WTC11 (cell line): ENCODE measurements at places on chromosomes 2 and 18.
A peak's percentile ranks its signal among the peaks of the same experiment; 100 is the strongest.

GRCh38 chr2:8675543-8675942, 6.3 kb upstream of the ID2 start:
- peaks cover 18% of the 10 kb centered on the region for H3K36me3 ChIP-seq
- no peak overlapping the region for H3K27ac ChIP-seq
- peaks cover 30% of the 10 kb centered on the region for H3K4me1 ChIP-seq
- H3K27me3 ChIP-seq, result peaks cover 57% of the 10 kb centered on the region
- no peak for DNase-seq

GRCh38 chr18:78494204-78495085, 485.2 kb upstream of the SALL3 start:
- DNase-seq, result no peak
- H3K4me3 ChIP-seq, result no peak overlapping the region
- peaks cover 9% of the 10 kb centered on the region; the same call in 1 of the 2 replicates for H3K27me3 ChIP-seq
- H3K4me1 ChIP-seq, result no peaks in the 10 kb centered on the region
- no peak overlapping the region for H3K27ac ChIP-seq
- peaks cover 27% of the 10 kb centered on the region for H3K36me3 ChIP-seq

- no peaks in the 10 kb centered on the region for H3K36me3 ChIP-seq
- DNase-seq, result no peak
- H3K27ac ChIP-seq, result no peak overlapping the region
- H3K4me3 ChIP-seq, result no peak overlapping the region
Measured at GRCh38 chr2:236887531-236887930, 198.2 kb upstream of the COPS8 start.

DNA sequence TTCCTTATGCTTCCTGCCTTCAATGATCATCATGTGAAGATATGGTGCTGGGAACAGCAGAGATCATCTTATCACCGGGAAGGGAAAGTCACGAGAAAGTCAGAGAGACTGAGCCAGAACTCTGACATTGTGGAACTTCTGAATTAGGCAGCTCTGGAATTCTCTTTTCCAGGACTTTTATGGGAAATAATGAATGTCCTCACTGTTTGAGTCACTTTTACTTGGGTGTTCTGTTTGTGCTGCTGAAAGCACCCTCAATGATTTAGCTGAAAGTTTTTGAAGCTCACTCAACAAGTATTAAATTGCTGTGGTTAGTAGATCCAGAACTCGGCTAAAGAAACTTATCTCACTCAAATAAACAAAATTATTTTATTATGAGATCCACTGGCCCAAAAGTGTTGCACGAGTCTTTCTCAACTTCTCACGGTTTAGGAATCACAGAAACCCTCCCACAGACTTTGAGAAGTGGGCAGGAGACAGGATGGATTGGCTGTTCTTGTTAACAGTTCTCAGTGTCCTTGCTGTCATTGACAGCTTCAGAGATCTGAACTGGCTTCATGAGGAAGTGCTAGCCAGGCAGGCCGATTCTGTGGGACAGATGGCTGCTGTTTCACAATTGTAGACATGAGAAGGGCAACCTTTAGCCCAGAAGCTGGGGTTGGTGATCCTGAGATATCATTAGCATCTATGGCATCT, 26.4 kb upstream of the ATRAID start:
- peaks cover 6% of the 10 kb centered on the region for H3K27me3 ChIP-seq
- H3K36me3 ChIP-seq, result no peaks in the 10 kb centered on the region
- H3K4me1 ChIP-seq, result no peaks in the 10 kb centered on the region
- no peak overlapping the region for H3K4me3 ChIP-seq

DNA sequence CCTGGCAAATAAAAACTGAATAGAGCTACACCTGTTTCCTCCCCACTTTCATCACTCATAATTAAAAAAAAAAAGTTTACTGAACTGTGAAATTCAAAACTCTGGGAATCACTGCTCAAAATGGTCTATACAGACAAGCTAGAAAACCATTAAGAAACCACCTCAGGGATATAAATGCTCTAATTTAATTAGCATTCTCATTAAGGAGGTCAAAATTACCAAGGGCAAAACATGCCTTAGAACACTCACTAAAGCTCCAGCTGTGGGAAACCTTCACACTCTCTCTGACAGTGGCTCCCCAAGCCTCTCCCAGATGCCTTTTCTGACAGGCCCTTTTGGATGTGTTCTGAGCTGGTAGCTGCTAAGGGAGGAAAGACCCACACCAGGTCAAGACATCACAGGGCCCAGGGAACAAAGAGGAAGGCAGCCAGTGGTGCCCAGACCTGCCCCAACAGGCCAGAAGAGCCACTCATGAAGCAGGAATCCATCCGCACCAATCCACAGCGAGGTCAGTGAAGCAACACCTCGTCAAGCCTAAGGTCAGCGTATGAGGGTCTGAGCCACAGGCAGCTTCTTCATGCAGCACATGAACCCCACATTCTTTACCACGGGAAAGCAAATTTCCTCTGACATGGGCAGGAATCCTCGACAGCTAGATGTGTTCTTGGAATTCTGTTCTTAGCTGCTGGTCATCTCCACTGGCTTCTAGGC, 35.6 kb downstream of the XDH start:
- H3K27me3 ChIP-seq, result no peaks in the 10 kb centered on the region; the same call in 1 of the 2 replicates
- DNase-seq, result no peak
- no peak overlapping the region for H3K27ac ChIP-seq
- peaks cover 14% of the 10 kb centered on the region for H3K36me3 ChIP-seq
- peaks cover 24% of the 10 kb centered on the region for H3K4me1 ChIP-seq

DNA sequence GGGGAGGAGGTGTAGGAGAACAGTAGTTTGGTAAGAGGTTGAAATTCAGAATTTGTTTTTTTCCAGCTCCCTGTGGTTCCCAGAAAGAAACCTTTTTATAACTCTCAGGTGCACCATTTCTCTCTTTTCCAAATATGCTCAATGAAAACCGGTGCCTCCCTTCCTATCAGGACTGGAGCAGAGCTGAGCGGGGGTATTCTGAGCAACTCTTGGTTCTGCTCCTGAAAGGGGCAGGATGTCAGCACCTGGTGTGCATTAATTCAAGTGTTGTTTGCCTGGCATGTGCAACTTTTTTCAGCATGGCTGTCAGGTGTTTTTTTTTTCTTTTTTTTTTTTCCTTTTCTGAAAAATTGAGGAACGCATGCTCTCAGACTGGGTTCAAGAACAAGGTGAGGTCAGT, 74.1 kb downstream of the MAPK4 start:
- H3K27ac ChIP-seq, result no peak overlapping the region
- no peaks in the 10 kb centered on the region for H3K27me3 ChIP-seq
- H3K36me3 ChIP-seq, result no peaks in the 10 kb centered on the region
- no peak overlapping the region for H3K4me3 ChIP-seq

DNA sequence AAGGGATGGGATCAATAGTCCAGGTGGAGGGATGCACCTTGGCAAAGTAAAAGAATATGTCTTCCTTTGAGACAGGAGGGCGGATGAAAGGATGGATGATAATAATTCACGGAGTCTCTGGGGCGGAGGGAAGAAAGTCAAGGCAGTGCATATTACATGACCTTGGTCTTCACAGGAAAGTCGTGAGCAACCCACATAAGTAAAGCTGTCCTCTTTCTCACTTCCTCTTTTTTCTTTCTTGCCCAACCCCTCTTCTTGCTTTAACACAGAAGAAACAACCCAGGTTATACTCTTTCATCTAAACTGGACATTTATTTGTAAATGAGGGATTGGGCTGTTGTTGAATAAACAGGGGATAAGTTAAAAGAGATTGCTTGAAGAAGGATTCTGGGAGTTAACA, 168.7 kb upstream of the SKOR2 start:
- no peak overlapping the region for H3K4me3 ChIP-seq
- H3K4me1 ChIP-seq, result peaks cover 27% of the 10 kb centered on the region
- no peak overlapping the region for H3K27ac ChIP-seq
- no peaks in the 10 kb centered on the region for H3K36me3 ChIP-seq

- peaks cover 56% of the 10 kb centered on the region for H3K36me3 ChIP-seq
- no peak overlapping the region for H3K27ac ChIP-seq
- no peak for DNase-seq
- H3K27me3 ChIP-seq, result peaks cover 7% of the 10 kb centered on the region; the same call in 1 of the 2 replicates
- no peak overlapping the region for H3K4me3 ChIP-seq
- H3K4me1 ChIP-seq, result no peaks in the 10 kb centered on the region
Measured at GRCh38 chr2:4336864-4337263, 633.5 kb downstream of the DCDC2C start.

GRCh38 chr2:218286570-218287459, 5.5 kb downstream of the TMBIM1 start:
- peak; percentile 78 for DNase-seq
- no peaks in the 10 kb centered on the region for H3K36me3 ChIP-seq
- H3K4me1 ChIP-seq, result peaks cover 26% of the 10 kb centered on the region
- peak overlapping the region; percentile 43 for H3K27ac ChIP-seq
- 0 out of 2 replicates have a peak, but pooled peaks cover 4% of the 10 kb centered on the region for H3K27me3 ChIP-seq
- H3K4me3 ChIP-seq, result no peak overlapping the region; the same call in 1 of the 2 replicates

DNA sequence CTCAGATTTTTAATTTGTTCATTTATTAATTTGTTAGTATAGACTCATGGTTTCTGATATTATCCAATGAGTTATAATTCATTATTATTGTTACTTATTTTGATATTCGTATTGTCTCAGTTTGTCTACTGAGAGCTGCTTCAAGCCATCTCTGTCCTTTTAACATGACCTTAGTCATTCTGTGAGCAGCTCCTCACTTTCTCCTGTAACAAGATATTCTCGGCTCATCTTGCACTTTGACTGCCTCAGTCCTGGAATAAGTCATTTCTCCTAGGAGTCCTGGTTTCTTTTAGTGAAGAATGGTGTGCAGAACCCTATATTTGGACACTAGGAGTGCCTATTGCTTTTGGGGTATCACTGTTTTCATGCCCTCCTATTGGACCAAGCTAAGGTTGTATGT, 13.2 kb downstream of the ASB1 start:
- H3K36me3 ChIP-seq, result peaks cover 35% of the 10 kb centered on the region
- DNase-seq, result no peak
- H3K27me3 ChIP-seq, result no peaks in the 10 kb centered on the region
- H3K4me1 ChIP-seq, result peaks cover 19% of the 10 kb centered on the region
- no peak overlapping the region for H3K4me3 ChIP-seq

GRCh38 chr2:196268538-196269338, 97.4 kb upstream of the STK17B start:
- H3K36me3 ChIP-seq, result no peaks in the 10 kb centered on the region
- no peaks in the 10 kb centered on the region for H3K27me3 ChIP-seq
- peak overlapping the region; percentile 43; the same call in 1 of the 2 replicates for H3K27ac ChIP-seq
- DNase-seq, result no peak
- no peak overlapping the region for H3K4me3 ChIP-seq

DNA sequence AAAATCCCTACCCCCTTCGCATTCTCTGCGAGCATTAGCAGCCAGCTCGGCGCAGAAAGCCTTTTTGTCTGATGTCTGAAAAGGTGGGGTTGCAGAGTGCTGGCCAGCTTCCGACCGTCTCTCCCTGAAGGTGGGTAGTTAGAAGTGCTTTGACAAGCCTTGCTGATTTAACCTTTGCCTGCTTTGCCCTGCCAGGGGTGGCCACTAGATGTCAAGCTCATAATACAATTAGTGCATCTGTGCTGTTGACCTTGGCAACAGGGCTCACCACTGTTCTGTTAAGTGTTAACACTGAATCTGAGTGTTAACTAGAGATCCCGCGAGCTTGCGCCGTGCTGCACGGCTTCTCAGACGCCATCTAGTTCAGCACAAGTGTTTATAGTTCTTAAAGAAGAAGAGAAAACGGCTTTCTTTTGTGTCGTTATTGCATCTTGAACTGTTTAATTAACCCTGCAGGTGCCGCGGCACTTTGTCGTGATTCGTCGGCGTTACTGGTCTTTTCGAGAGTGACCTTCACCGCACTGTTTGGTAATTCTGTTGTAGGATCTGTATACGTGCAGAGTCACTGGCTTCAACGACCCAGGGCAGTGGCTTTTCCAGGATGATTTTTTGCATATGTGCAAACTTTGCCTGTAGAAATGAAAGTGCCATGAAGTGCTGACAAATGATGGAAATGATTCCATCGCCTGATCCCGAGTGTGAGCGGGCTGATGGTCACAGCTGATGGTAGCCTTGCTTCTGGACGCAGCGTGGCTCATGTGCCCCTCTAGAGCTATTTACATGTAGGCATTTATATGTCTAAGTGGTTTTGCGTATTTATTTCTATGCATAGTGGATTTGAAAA, 5.5 kb downstream of the SALL3 start:
- peaks cover 41% of the 10 kb centered on the region for H3K27me3 ChIP-seq
- DNase-seq, result peak; percentile 65
- peak overlapping the region; percentile 97 for H3K27ac ChIP-seq
- no peaks in the 10 kb centered on the region for H3K36me3 ChIP-seq
- peaks cover 80% of the 10 kb centered on the region for H3K4me1 ChIP-seq

DNA sequence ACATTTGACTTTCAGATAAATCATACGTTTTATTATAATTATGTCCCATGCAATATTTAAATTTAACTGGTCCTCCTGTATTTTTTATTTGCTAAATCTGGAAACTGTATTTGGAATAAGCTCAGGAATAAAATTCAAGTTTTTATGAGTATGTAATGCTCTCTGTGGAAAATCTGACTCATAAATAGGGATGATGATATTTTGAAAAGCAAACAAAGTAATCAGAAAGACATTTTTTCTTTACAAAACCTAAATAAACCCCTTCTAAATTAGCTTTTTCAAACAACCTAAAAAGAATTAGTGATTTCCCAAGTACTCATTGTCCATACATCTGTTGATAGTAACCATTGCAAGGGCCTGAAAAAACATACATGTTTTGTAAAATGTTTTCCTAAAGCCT, 41.1 kb downstream of the ASB1 start:
- H3K27ac ChIP-seq, result no peak overlapping the region
- no peak overlapping the region for H3K4me3 ChIP-seq
- no peak for DNase-seq
- no peaks in the 10 kb centered on the region; the same call in 1 of the 2 replicates for H3K27me3 ChIP-seq
- H3K4me1 ChIP-seq, result no peaks in the 10 kb centered on the region
- peaks cover 16% of the 10 kb centered on the region for H3K36me3 ChIP-seq

- peaks cover 39% of the 10 kb centered on the region for H3K36me3 ChIP-seq
- 0 out of 2 replicates have a peak, but pooled peaks cover 3% of the 10 kb centered on the region for H3K4me1 ChIP-seq
- DNase-seq, result no peak
- no peaks in the 10 kb centered on the region for H3K27me3 ChIP-seq
Measured at GRCh38 chr18:76951456-76952247, 129.3 kb downstream of the ZNF236 start.

GRCh38 chr2:119142824-119143223, 15.7 kb downstream of the C1QL2 start:
- H3K27ac ChIP-seq, result no peak overlapping the region
- peaks cover 30% of the 10 kb centered on the region for H3K4me1 ChIP-seq
- H3K36me3 ChIP-seq, result no peaks in the 10 kb centered on the region
- no peak for DNase-seq

DNA sequence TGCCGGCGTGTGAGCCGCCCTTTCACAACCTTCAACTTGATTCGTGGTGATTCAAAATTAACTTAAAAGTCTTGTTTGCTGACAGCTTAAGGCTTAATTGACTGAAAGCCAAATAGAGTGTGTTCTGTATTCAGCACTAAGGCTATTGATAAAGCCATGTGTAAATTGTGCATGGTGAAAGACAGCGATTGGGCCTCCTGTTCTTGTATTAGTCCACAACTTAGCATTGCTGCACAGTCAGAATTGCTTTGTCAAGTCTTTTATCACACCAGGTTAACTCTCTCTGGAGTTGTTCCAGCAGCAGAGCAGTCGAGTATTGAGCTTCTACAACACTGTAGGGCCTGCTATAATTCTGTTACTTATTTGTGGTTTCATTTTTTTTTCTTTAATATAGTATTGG, 210.1 kb downstream of the WDR7 start:
- H3K4me1 ChIP-seq, result no peaks in the 10 kb centered on the region
- DNase-seq, result no peak
- H3K27ac ChIP-seq, result no peak overlapping the region
- no peak overlapping the region for H3K4me3 ChIP-seq
- no peaks in the 10 kb centered on the region for H3K27me3 ChIP-seq

GRCh38 chr2:189679226-189679625, 4.8 kb downstream of the ANKAR start:
- no peak overlapping the region for H3K4me3 ChIP-seq
- H3K27ac ChIP-seq, result no peak overlapping the region
- DNase-seq, result no peak
